ENCODE measurements at places on chromosomes 12 and 14. TPM values are rescaled to one million over a fixed set of nuclear protein-coding genes. Genes with fewer than 3 reads are reported as not detected.

DNA sequence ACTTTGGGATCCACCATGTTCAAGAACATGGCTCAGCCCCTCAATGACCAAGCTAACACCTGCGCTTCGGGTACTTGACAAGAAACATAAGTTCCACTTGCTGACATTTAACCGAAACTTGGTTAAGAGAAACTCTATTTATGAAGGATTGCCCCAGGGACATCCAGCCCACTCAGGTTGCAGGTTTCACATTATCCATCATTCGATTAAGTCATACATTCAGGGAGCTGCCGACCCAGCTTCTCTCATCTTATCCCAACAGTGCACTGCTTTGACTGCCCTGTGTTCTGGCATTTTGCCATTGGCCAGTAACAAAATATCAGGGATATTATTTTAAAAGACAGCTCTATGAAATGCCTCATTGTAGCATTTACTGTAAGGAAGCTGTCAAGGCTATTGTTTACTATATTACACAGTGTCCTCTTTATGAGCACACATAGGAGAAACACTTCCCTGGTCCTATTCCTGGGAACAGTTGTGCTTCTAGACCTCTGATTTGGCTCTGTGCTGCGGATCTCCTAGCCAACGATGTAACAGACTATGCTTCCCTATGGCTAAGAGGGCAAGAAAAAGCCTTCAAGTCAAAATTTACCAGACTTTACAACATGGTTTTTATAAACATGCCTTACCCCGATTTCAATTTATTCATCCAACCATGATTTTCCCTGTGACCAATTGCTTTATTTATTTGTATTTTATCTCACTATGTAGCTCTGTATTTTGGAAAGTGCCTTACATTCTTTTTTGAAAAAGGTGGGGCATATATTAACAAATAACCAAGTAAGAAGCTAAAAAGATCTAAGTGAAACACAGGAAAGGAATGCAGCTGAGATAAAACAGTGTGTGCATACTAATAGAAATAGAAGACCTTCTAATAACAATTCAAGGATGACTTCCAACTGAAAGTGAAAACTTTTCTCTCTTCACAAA is 109.3 kb downstream of the ITPR2 start:
- H3K36me3 ChIP-seq, result no peaks in the 10 kb centered on the region
- no peak for DNase-seq
- no peaks in the 10 kb centered on the region for H3K4me1 ChIP-seq
- no peak overlapping the region for H3K27ac ChIP-seq
- H3K4me3 ChIP-seq, result no peak overlapping the region

DNA sequence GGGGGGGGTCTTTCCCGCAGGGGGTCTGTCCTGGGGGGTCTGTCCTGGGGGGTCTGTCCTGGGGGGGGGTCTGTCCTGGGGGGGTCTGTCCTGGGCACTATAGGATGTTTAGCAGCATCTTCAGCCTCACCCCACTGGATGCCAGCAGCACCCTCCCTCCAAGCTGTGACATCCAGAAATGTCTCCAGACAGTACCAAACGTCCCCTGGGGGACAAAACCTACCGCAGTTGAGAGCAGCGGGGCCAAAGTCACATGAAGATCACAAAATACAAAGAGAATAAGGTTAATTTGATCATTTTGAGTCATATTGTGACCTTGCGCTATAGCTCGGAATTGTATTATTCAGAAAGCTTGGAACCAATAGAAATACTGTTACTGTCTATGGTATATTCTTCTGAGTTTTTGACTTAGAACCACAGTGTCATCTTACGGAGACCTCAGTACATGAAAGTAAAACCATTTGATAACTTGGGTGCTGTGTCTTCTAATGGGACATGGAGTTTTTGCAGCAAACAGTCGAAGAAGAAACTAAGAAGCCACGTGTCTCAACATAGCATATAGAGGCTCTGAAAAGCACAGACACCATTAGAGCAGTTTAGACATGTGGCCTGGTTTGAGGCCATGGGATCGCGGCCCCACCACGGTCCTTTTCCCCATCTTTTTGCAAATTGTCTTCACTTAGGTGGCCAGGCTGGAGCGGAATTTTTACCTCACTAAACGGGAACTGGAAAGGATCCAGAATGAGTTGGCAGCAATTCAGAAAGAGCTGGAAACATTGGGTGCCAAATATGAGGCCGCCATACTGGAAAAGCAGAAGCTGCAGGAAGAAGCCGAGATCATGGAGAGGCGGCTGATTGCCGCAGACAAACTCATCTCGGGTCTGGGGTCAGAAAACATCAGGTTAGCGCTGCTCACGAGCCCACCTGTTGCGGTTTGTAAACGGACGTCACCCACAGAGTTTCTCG is 59.9 kb downstream of the CCDC92 start:
- H3K36me3 ChIP-seq, result no peaks in the 10 kb centered on the region
- peaks cover 5% of the 10 kb centered on the region for H3K27me3 ChIP-seq
- no peak overlapping the region for H3K27ac ChIP-seq

- H3K4me1 ChIP-seq, result peaks cover 42% of the 10 kb centered on the region
- H3K27ac ChIP-seq, result peak overlapping the region; percentile 81
- peak; percentile 90 for DNase-seq
- H3K4me3 ChIP-seq, result peak overlapping the region; percentile 54
- H3K27me3 ChIP-seq, result no peaks in the 10 kb centered on the region
These were observed 17.3 kb upstream of the YY1 start for GRCh38 chr14:100221533-100222223.

GRCh38 chr12:86663173-86663572 is 407.0 kb upstream of the MGAT4C start:
- H3K4me1 ChIP-seq, result no peaks in the 10 kb centered on the region
- no peak overlapping the region for H3K27ac ChIP-seq
- no peaks in the 10 kb centered on the region for H3K36me3 ChIP-seq
- peak; percentile 13 for DNase-seq
- H3K27me3 ChIP-seq, result no peaks in the 10 kb centered on the region

- peak overlapping the region; percentile 10 for H3K27ac ChIP-seq
- H3K36me3 ChIP-seq, result no peaks in the 10 kb centered on the region
- H3K27me3 ChIP-seq, result no peaks in the 10 kb centered on the region
- H3K4me1 ChIP-seq, result peaks cover 7% of the 10 kb centered on the region
These were observed 41.5 kb downstream of the BEST3 start for GRCh38 chr12:69657376-69658137.

DNA sequence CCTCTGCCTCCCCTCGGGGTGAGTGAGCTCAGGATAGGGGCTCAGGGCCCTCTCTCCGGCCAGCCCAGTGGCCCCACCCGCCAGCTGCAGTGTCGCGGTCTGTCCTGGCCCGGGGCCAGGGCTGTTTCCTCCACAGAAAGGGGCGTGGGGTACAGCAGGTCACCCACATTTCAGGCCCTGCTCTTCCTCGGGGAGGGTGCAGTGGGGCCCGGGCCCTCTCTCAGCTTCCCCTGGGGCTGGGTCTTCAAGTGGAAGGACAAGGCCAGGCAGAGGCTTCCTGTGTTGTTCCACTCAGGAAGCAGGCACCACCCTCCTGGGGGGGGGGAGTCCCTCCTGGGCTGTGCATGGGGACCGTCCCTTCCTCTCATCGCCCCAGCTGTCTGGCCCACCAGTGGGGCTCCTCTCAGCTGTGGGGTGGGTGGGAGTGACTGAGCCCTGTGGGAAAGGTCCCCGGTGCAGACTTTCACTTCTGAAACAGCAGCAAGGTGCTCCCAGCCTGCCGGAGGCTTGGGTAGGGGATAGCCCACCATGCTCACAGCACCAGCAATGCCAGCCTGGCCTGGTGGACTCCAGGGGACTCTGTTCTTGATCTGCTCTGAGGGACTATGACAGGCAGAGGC is 3.7 kb downstream of the GPR132 start:
- peaks cover 79% of the 10 kb centered on the region for H3K4me1 ChIP-seq
- peak overlapping the region; percentile 90 for H3K27ac ChIP-seq
- peak overlapping the region; percentile 29 for H3K4me3 ChIP-seq
- peak; percentile 94 for DNase-seq
- no peaks in the 10 kb centered on the region for H3K27me3 ChIP-seq

DDN gene
- total RNA-seq, result 0.44 TPM
